ENCODE measurements at places on chromosomes 2 and 18. TPM values are rescaled to one million over a fixed set of nuclear protein-coding genes. Genes with fewer than 3 reads are reported as not detected.

- DNase-seq: no peak
These were observed 93.0 kb upstream of the SMAD2 start for GRCh38 chr18:48023334-48024008.

- DNase-seq: no peak
These were observed 1.1 kb downstream of the MREG start for GRCh38 chr2:216012133-216012829.

- no peak for DNase-seq
These were observed 93.1 kb downstream of the LRP1B start for GRCh38 chr2:142037744-142038143.

DNA sequence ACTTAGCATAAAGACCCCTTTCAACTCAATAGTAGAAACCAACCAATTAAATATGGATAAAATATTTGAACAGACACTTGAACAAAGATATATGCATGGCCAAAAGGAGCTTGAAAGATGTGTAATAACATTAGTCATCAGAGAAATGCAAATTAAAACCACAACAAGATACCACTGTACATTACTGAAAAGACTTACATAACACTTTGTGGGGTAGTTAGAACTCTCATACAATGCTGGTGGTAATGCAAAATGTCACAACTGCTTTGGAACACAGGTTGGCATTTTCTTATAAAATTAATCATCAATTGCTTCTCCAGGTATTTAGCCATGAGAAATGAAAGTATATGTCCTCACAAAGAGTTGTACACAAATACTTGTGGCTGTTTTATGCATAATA lies 60.7 kb downstream of the TTC27 start:
- DNase-seq: no peak

GRCh38 chr2:75565472-75566462 lies 5.0 kb upstream of the EVA1A start:
- no peak for DNase-seq

DNA sequence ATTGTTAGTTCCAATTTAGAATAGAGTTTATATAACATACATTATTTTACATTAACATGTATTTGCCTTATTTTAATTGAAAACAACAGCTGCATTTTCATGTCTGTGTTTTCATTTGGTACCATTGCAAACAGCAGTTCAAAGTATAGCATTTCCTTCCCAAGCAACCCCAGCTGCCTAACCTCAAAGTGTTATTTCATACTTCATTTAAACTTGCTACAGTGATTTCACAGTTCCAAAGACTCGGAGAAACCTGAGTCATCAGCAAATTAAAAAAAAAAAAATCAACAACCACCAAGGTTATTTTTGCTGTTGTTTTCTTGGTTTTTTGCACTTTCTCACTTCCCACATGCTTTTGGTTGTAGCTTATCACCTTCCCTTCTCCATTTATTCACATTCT lies 236.5 kb upstream of the SPHKAP start:
- no peak for DNase-seq

GRCh38 chr18:39647627-39648534 lies 2082.3 kb upstream of the CELF4 start:
- no peak for DNase-seq

COL4A4 gene
- total RNA-seq: 0.44 TPM

DNA sequence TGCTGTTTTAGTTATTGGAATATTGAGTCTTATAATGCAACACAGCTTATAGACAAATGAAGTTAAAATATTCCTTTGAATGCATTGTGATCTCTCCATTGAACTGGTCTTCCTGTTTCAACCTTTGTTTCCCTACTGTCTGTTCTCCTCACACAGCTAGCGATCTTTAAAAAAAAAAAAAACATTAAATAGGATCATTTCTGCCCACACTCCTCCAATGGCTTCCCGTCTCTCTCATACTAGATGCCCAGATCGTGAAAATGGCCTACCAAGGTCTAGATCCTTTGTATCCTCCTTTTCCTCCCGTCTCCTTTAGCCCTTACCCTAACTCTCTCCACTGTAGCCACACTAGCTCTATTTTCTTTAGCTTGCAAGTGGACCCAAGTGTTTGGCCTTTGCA lies 2.4 kb downstream of the FAM171B start:
- no peak for DNase-seq

SMAD7 gene
- 27.8 TPM for total RNA-seq

GRCh38 chr2:7034303-7034702 lies 117.1 kb downstream of the RNF144A start:
- DNase-seq: no peak

RGPD3 gene
- 0.38 TPM for total RNA-seq

GRCh38 chr2:96198921-96199320 lies 9.7 kb downstream of the STARD7 start:
- no peak for DNase-seq

REV1 gene
- total RNA-seq: 45.6 TPM
